ENCODE measurements at places on chromosomes 1 and 21.

DNA sequence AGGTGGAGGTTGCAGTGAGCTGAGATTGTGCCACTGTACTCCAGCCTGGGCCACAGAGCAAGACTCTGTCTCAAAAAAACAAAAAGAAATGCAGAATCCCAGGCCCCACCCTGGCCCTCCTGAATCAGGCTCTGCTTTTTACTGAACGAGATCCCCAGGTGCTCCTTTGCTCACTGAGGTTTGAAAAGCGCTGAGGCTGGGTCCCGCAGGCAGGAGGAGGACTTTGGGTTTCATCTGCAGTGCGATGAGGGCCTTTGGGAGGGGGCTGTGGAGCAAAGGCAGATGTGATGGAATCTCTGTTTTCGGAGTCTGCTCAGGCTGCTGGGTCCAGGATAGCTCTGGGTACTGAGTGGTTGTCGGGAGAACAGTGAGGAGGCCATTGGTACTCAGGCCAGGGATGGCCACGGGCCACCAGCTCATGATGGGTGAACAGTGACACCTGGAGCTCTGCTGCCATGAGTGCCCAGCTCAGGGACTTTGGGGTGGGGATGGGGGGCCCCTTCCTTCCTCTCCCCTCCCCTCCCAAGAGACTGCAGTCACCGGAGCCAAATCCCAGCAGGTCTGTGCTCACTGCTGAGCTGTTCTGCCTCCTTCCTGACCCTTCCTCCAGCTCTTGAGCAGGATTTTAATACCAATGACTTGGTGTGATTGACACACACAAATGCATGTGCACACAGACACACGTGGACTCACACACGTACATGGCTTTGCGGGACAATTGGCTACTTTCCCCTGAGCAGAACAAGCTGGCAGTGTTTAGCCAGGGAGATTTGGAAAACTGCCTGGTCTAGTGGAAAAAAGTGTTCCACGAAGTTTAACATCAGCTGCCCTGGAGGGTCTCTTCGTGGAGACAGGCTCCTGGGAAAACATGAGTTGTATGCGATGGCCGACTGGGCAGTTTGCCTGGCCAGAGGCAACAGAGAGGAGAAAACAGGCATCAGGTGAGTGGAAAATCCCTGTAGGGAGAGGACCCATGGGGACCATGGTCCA lies 3.6 kb upstream of the DHRS3 start:
- DNase-seq = no peak

DNA sequence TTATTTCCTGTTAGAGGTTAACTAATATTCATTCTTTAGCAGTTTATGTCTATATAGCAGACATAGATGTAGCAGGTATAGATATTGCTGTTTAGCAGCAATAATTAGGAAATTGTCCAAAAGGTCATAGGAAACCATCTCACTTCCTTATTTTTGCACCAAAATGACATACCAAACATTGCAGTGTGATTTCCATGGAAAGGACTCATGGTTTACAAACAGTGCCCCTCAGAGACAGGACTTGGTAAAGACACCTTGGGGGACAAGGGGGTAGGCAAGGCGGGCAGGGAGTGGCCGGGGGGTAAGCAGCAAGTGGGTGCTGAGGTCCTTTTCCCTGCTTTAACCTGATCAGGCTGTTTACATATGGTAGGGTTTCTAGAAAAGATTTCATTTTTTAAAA lies 30.5 kb downstream of the BATF3 start:
- DNase-seq = no peak

- DNase-seq = no peak
These were observed 43.5 kb upstream of the ADARB1 start for GRCh38 chr21:45030682-45031570.

DNA sequence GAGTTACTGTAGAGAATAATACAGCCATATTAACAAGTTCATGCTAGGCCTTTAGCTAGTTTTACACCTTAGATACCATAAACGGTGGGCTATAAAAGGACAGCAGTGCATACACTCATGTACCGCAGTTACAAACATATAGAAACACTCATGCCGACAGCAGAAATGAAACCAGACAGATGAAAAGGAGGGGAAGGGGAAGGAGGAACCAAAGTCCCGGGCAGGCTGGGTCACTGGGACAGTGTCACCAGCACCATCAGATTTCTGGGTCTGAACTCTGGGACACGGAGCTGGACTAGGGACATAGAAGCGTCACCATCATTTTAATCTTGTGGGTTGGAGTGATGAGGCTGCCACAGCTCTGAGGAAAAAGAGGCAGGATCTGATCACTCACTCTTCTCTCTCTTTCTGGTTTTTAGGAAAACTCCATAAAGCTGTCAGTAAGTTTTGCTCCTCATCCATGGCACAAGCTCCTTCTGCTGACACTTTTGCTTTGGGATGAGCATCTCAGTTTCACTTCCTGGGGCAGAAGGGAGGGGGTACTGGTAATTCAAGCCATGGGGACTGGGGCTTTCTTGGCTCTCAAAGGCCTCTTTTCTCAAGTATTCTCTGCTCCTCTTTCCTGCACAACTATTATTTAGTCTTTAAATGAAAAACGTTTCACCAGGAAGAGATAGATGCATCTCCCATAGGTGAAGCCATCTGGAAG lies 7.8 kb upstream of the ZNF691 start:
- no peak for DNase-seq

GRCh38 chr1:51305371-51305823 lies 25.0 kb downstream of the TTC39A start:
- no peak for DNase-seq

DNA sequence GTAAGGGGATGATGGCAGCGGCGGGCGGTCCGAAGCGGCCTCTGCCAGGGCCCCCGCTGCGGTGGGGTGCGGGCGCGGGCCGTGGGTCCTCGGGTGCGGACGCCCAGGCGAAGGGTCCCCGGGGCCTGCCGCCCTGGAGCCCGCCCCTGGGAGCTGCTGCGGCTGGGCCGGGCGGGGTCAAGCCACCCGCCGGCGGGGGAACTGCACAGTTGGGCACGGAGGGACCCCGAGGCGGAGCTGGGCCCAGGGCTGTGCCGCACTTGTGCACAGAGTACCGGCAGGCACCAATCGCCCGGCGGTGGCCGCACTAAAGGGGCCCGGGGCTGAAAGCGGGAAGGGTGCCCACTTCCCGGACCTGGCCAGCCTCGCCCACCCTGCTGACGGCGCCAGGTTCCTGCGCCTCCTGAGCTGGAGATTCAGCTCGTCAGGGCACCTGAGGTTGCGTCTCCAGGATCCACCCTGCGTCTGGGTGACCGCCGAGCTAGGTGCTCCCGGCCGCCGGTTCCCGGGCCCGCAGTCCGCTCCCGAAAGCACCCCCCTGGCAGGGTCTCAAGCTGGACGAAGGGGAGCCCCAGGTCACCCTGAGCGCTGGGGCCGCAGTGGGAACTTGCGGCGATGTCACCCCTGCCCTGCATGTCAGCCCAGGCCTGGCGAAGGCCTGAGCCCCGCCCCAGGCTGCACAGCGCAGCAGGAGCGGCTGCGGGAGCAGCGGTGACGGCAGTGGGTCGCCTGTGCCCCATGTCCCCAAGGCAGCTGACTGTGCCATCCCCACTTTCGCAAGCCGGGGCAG lies 56.7 kb upstream of the ETV3 start:
- DNase-seq = no peak

DNA sequence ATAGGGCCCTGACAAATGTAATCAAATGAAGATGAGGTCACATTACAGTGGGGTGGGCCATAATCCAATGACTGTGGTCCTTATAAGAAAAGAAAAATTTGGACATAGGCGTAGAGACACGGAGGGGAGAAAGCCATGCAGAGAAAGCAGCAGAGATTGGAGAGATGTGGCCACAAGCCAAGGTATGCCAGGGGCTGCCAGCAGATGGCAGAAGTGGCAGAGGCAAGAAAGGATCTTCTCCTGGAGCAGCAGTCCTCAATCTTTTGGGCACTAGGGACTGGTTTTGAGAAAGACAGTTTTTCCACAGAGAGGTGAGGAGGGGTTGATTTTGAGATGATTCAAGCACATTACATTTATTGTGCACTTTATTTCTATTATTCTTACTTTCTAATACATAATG lies 355.1 kb downstream of the NPHP4 start:
- no peak for DNase-seq

- DNase-seq = no peak
These were observed 9.3 kb upstream of the DHRS3 start for GRCh38 chr1:12627296-12627695.

GRCh38 chr1:161081519-161081918 lies 7.8 kb downstream of the NECTIN4 start:
- DNase-seq = no peak

DNA sequence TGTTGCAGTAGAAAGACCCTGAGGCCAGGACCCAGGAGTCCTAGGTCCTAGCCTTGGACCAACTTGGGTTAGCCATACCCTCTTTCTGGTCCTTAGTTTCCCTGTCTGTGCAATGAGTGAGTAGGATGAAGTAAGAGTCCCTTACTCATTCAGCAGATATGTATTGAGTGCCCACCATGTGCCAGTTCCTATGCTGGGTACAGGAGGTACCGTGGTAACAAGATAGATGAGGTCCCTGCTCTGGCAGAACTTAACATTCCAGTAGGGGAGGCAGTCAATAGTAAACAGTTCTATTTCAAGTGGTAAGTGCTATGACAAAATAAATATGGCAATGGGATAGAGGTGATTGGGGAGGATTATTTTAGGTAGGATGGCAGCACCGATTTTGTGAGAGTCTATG lies 18.3 kb upstream of the PARS2 start:
- DNase-seq = no peak

- no peak for DNase-seq
These were observed 12.6 kb upstream of the MAPKAPK2 start for GRCh38 chr1:206672011-206672688.

- no peak for DNase-seq
These were observed 32.6 kb downstream of the SLC44A3 start for GRCh38 chr1:94852788-94853187.

- DNase-seq = no peak
These were observed 317 bp downstream of the SPAG17 start for GRCh38 chr1:118184739-118185083.

DNA sequence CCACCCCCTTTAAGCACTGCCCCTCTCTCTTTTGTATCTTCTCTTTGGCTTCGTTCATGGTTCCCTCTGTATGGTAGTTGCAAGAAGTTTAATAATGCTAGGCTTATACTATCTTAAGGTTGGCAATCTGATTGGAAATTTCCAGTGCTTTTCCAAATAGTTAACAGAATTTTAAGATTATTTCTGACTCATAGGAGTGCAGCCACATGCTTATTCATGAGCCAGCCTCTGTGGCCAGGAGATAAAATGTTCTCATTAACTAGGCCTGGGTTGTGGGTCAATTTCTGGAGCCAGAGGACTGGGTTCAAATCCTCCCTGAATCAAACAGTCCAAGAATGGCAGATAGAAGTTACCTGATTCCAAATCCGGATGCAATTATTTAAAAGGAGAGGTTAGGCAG lies 103.1 kb downstream of the ATP6V1G3 start:
- no peak for DNase-seq

GRCh38 chr1:71252900-71253299 lies 172.1 kb upstream of the ZRANB2 start:
- DNase-seq = no peak

- no peak for DNase-seq
These were observed 103.4 kb downstream of the ROR1 start for GRCh38 chr1:63877021-63877767.

DNA sequence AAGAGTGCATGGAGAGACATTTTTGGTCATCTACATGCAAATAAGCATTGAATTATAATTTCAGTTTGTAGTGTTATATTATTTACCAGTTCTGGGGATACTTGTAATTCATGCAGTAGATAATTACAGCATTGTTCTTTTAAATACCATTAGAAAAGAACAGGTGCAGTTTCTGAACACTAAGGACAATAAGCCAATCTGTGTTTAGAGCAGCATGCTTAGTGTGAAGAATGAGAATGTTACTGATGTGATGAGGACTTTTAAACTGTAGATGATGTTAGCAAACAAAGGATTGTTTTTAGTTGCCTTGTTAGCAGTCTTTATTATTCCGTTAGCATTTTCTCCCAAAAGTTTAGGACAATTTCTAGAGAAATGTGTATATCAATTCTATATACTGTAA lies 348.3 kb downstream of the BRINP3 start:
- no peak for DNase-seq

GRCh38 chr21:31913182-31913608 lies 40.4 kb downstream of the HUNK start:
- DNase-seq = no peak

DNA sequence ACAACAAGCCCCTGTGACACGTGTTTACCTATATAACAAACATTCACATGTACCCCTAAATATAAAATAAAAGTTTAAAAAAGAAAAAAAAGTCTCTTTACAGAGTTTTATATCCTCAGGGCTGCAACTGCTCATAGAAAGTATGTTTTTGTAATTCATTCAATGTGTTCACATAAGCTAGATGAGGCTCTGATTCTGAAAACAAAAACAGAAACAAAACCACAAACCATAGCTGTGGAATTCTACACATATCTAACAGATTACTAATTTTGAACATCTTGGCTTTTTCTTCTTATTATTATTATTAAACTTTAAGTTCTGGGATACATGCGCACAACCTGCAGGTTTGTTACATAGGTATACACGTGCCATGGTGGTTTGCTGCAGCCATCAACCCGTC lies 579.6 kb upstream of the ZRANB2 start:
- DNase-seq = no peak

GRCh38 chr1:220430586-220430985 lies 97.3 kb upstream of the MARK1 start:
- no peak for DNase-seq

DNA sequence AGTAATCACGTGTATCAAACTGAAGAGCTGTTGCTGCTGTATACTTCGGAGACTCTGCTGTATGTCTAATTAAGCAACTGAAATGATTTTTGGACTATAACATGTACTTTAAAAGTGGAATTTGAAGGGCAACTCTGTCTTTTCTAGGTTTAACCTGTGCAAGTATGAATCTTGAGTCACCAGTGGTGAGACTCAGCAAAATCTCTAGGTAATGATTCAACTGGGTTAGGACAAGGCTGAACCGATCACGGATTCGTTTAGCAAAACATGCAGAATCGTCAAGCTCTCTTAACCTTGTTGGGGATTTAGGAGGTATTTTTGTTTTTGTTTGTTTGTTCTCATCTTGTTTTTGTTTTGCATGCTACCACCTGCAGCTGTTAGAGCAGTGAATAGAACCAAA lies 149.6 kb downstream of the CYYR1 start:
- no peak for DNase-seq

GRCh38 chr1:195948123-195948895 lies 659.9 kb downstream of the KCNT2 start:
- DNase-seq = no peak

- DNase-seq = no peak
These were observed 13.8 kb downstream of the TP53BP2 start for GRCh38 chr1:223831755-223832636.

DNA sequence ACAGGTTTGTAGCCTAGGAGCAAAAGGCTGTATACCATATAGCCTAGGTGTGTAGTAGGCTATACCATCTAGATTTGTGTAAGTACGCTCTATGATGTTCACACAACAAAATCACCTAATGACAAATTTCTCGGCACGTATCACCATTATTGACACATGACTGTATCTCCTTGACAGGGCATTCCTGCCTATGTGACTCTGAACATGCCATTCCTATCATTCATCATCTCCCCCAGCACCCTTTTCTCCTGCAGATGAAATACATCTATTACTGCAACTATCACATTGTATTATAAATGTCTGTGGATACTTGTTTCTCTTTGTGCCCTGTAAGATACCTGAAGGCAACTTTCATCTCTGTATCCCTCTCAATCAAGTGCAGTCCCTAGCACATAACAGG lies 29.9 kb downstream of the TP53BP2 start:
- no peak for DNase-seq

All from stimulated activated CD8-positive, alpha-beta memory T cell treated with anti-CD3 and anti-CD28 coated beads, Interleukin-4, amount 100 ng/mL, for 1 hour (primary cell).